CD4-positive, alpha-beta T cell treated with Interleukin-17A for 4 hours (primary cell): ENCODE measurements at places on chromosomes 2 and 18.

- DNase-seq: peak; percentile 75
These were observed 118.1 kb downstream of the MSH2 start for GRCh38 chr2:47520825-47521665.

- no peak for DNase-seq
These were observed 105.0 kb downstream of the COL6A3 start for GRCh38 chr2:237309011-237309410.

DNA sequence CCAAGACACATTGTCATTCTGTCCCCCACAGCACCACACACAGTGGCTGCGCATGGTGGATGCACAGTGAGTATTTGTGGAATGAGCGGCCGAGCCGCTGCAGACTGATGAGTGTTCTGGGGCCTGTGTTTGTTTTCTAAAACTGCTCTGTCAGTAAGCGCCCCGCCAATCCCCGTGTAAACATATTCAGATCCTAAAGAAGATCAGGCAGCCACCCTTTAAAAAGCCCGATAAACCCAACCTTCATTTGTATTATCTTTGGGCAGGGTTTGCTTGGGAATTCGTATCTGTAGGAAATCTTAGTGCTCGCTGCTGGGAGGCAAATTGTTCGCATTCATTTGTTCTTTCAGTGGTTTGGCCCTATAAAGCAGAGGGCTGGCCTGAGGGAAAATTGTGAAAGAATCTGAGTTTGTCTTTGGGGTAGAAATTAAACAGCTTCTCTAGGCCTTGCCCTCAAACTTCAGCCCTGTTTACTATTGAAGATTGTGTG is 68.6 kb downstream of the TGOLN2 start:
- no peak for DNase-seq

- DNase-seq: no peak
These were observed 80.0 kb downstream of the COPS8 start for GRCh38 chr2:237165405-237166276.

- no peak for DNase-seq
These were observed 48.7 kb upstream of the NEDD4L start for GRCh38 chr18:57995331-57995730.

DNA sequence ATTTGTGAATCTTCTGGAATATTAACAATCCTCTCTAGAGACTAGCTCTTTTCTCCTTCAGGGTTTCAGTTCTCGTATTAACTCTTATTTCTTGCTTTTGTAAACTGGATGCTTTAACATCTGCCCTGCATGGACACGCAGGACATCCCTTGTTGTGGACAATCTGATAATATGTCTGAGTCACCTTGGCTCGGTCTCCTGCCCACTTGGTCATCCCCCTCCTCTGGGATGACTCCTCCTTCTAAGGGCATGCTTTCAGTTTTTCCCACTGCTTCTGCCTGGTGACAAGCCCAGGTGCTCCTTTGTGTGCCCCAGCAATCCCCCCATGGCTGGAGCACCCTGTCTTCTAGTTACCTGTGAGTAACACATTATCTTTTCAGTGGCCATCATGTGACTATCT is 460.5 kb downstream of the DSC3 start:
- DNase-seq: no peak

- DNase-seq: no peak
These were observed 4.7 kb downstream of the RAB3GAP1 start for GRCh38 chr2:135056790-135057189.

DNA sequence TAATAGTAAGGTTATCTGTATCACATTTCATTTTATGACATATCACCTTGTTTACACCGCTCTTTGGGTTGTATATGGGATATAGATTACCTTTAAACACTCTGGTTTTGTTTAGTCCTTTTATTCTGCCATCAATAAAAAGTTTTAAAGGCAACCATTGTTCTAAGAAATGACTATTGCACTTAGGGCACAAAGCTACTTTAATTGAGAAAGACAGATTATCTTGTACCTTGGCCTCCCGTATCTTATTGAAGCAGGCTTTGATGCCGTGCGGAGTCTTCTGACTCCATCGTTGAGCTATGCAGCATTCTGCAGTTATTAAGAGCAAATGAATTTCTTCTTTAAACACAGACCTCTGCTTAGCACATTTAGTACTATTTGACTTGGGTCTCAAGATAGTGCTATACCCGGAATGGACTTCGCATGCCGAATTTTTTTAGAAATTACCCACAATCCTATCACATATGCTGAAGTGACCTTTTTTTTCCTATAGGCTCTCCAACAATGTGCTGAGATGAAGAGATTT is 16.7 kb downstream of the PKDCC start:
- no peak for DNase-seq

- no peak for DNase-seq
These were observed 757.7 kb downstream of the KCNJ3 start for GRCh38 chr2:155456222-155456621.

GRCh38 chr2:159982842-159983785 is 79.3 kb downstream of the PLA2R1 start:
- DNase-seq: no peak

- DNase-seq: no peak
These were observed 8.8 kb upstream of the SNED1 start for GRCh38 chr2:240989451-240990265.

DNA sequence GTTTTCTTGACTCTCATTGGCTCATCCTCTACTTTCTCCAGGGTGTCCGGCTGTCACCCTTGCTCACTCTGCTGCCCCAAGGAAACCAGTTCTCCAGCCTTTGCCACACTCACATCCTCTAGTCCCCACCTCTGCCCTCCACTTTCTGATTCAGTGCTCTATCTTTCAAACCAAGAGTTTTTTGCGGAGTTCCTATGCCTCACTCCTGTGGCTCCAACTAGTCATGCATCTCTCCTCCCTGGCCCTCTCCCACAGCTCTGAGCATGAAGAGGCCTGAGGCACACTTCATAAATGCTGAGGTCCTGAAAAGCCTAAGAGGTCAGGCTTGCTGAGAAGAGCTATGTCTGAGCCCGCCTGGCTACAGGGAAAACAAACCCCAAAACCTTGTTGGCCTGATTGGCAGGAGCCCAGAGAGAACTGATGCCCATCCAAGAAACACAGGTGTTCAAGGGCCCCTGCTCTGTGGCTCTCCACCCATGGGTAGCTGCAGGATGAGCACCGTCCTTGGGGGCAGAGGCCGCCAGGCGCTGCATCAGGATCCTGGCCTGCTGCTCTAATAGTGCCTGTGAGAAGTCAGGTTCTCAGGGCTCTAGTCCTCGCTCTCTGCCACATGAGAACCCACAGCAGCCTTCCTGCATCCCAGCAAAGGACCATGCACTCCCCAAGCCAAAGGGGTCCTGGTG is 42.1 kb downstream of the HS1BP3 start:
- no peak for DNase-seq

DNA sequence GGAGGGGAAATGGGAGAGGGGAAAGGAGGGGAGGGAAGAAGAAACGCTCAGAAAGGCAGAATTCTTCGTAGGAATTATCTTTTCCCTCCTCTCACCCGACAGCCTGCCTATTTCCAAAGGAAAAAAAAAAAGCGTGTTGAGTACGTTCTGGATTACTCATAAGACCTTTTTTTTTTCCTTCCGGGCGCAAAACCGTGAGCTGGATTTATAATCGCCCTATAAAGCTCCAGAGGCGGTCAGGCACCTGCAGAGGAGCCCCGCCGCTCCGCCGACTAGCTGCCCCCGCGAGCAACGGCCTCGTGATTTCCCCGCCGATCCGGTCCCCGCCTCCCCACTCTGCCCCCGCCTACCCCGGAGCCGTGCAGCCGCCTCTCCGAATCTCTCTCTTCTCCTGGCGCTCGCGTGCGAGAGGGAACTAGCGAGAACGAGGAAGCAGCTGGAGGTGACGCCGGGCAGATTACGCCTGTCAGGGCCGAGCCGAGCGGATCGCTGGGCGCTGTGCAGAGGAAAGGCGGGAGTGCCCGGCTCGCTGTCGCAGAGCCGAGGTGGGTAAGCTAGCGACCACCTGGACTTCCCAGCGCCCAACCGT is at the start of gene GAD1:
TSS of gene GAD1 (plus strand) at position 384 of the 589 bp plus-strand sequence. CDS start 1,705 bp downstream, outside the sequence.
- DNase-seq: peak; percentile 62

DNA sequence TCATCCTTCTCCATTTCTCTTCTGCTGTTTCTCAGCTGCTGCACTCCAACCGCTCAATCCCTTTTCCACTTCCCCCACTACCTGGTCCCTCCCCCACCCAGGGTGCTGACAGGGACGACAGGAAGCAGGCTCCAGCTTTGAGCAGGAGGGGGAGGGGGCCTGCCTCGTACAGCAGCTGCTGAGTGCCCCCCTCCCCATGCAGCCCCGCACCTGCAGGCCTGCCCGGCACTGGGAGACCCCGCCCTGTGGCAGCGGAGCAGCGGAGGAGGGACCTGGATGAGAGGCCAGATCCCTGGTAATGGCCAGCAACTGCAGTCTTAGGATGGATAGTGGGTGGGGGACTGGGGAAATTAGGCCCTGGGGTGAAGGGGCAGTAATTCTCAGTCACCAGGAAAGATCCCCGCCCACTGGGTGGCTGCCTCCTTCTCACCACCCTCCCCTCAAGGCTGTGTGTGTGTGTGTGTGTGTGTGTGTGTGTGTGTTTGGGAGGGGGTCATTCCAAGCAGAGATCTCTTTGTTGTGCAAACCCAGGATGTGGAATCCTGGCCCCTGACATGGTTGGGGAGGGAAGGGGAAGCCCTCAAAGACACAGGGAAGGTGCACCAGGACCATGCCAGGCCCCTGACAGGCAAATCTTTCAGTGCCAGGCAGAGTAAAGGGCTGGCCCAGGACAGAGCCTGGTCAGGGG is 6.8 kb upstream of the CRYBA2 start:
- DNase-seq: no peak

DNA sequence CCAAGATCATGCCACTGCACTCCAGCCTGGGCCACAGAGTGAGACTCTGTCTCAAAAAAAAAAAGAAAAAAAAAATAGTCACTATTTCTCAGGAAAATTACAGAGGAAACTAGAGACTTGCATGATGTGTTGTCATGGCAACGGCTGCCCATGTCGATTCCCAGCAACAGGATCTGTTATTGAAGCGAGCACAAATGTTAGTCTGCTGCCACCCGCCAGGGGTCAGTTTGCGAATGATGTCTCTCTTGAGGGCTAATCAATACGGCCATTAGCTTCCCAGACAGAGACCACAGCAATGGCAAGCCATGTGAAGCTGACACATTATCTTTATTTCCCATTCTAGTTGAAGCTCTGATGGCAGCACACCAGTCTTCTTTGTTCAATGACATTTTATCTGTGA is 32.4 kb upstream of the ACYP2 start:
- DNase-seq: no peak

GRCh38 chr2:173240083-173240482 is 114.6 kb upstream of the CDCA7 start:
- DNase-seq: no peak

DNA sequence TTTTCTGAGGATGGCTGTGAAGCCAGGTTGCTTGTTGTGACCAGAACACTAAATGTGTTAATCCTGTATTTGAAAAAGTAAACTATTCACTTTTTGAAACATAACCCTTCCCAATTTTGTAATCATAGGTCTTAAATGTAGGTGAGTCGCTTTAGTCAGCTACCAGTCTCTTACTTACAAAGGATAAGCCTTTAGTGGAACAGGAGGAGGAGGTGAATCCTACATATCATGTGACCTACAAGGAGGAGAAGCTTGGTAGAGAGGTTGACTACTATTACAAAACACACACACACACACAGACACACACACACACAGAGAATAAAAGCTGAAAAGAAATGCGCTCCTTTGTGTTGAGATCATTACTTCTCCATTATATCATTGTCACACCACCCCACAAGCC is 59.9 kb upstream of the SPAG16 start:
- no peak for DNase-seq

DNA sequence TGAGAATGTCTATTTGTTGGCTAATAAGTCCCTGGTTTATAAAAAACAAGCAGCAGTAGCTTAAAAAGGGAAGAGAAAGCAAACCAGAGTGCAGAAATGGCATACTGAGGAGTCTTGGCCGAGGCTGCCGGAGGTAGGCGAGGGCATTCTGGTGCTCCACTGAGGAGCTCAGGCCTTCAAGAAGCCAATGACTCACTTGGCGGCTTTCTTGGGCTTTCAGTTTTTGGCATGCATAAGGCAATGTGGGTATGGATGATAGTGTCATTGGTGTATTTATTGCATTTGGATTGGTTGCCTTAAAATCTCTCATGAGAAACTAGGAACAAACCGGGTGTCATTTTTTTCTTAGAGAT is 119.6 kb upstream of the ARL5A start:
- DNase-seq: no peak

DNA sequence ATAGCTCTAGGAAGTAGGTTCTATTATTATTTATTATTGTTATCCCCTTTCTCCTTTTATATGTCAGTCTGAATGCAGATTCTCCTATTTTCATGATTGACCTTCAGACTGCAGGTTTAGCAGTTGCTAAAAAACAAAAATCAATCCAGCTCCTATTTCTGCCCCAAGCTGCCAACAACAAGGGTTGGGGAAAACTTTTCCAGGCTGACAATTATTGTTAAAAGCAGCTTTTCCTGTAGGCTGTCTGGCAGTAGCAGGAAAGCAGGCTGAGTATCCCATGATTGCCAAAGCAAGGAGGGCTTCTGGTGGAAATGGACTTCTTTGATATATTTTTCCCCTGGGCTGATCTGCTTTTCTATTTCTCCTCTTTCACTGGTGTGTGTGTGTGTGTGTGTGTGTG is 78.0 kb upstream of the CTLA4 start:
- DNase-seq: no peak

DNA sequence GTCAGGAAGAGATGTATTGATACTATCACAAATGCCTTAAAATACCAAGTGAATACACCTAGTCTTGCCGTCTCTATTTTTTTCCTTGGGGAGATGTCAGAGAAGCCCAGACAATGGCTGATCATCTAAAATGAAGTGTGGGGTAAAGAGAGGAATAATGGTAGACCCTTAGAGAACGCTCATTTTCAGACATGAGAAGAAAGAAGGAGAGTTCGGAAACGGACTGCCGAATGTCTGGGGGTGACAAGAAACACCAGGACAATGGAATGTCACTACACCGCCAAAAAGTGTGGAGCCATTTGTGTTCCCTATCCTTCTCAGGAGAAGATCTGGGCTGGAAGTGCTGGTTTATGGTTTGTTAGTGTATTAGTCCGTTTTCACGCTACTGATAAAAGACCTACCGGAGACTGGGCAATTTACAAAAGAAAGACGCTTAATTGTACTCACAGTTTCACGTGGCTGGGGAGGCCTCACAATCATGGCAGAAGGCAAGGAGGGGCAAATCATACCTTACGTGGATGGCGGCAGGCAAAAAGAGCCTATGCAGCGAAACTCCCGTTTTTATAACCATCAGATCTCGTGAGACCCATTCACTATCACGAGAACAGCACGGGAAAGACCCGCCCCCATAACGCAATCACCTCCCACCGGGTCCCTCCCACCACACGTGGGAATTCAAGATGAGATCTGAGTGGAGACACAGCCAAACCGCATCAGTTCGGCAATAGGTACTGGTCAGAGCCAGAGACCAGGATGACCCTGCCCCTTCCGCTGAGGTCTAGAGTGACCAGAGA is 743.7 kb downstream of the GALR1 start:
- DNase-seq: no peak

GRCh38 chr18:28705482-28705881 is 528.6 kb upstream of the CDH2 start:
- no peak for DNase-seq

GRCh38 chr2:33158482-33159003 is 211.8 kb downstream of the LTBP1 start:
- DNase-seq: no peak

- DNase-seq: no peak
These were observed 17.6 kb downstream of the SLC39A10 start for GRCh38 chr2:195674491-195675221.
